ENCODE measurements at places on chromosomes 2 and 18.
A peak's percentile ranks its signal among the peaks of the same experiment; 100 is the strongest.

- no peak for DNase-seq
Observed at GRCh38 chr2:178846458-178846802, 39.2 kb upstream of the TTN start.

GRCh38 chr2:126981476-126981875 lies 82.8 kb downstream of the TEX51 start:
- no peak for DNase-seq

GRCh38 chr2:18117592-18117991 lies 239.1 kb downstream of the KCNS3 start:
- no peak for DNase-seq

DNA sequence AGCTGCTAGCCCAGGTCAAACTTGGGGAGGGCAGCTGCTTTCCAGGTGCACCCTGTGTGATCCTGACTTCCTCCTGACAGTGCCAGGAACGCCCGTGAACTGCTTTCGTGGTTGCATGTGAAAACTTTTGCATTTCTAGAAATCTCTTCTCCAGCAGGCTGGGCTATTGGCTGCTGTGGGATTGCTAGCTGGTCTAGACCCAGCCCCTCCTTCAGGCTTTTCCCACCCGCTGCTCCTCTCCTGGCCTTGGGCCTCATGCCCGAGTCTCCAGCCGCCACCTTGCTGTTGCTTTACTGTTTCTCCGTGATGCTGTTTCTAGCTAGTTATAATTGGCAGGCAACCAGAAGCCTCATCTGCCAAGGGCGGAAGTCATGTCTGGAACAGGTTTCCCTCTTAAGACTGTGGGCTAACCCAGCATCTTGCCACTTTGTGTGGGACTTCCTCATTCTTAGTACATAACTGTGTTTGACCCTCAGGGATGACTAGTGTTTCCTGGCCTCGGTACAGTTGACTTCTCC lies 27.0 kb upstream of the MGAT4A start:
- DNase-seq, result no peak

DNA sequence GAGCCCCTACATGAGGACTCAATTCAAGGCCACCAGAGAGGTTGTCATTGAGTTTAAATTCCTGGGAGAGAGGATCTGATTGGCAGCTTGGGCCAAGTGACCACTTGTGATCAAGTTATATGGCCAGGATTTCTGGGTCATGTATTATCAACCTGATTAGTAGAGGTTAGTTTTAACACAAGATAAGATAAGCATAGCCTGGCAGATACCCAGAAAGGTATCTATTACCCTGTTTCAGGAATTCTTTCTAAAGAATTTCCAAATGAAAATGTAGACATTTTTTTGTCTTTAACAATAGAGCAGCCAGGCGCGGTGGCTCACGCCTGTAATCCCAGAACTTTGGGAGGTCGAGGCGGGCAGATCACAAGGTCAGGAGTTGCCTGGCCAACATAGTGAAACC lies 50.5 kb downstream of the BABAM2 start:
- DNase-seq, result no peak

DNA sequence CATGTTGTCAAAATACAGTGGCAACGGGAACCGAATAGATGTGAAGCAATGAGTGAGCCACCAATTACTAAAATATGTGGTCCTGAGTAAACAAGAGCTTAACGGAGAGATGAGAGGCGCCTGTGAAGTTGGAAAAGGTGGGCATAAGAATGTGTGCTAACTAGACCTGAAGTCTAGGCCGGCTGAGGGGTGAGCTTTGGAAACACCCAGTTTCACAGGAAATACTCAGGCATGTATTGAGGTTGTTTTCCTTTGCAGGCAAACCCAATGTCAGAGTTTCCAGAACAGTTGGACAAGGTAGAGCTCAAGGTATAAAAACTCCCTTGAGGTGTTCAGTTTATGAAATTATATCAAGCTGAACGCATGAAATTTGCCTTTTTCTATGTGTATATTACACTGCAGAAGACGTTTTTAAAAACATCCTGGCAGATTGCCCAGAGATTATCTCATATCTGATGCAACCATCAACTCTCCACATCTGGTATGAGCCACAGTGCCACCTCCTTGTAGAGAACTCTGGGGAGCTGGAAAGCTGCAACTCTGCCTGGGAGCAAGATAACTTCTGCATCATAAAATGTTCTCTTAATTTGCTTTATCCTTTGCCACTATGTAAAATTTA lies 3.9 kb upstream of the WDSUB1 start:
- DNase-seq, result peak; percentile 51

- DNase-seq, result no peak
Observed at GRCh38 chr2:15348045-15348444, 213.1 kb downstream of the NBAS start.

DNA sequence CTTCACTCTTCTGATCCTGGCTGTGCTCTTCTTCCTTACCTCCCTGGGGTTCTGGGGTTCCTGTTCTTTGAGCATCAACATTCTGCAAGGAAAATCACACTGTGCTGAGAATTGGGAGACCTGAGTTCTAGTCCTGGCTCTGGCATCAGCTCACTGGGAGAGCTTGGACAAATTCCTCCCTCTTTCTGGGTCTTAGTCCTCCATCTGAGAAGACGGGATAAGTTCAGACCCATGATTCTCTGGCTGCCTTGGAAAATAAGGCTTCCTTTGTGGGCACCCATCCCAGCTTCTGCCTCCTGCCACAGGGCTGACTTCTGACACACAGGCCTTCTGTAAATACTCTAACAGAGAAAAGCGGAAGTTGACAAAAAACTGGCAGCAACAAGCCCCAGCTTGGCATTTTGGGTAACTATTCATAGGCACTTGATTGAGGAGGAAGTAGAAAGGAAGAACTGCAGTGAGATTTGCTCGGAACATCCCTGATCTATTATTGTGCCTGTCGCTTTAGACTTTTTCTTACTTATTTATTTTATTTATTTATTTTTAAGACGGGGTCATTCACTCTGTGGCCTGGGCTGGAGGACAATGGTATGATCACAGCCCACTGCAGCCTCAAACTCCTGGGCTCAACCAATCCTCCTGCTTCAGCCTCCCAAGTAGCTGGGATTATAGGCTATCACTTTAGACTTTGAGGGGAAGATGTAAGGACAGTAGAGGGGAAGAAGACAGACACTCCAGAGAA lies 7.9 kb downstream of the PCBP1 start:
- no peak for DNase-seq

DNA sequence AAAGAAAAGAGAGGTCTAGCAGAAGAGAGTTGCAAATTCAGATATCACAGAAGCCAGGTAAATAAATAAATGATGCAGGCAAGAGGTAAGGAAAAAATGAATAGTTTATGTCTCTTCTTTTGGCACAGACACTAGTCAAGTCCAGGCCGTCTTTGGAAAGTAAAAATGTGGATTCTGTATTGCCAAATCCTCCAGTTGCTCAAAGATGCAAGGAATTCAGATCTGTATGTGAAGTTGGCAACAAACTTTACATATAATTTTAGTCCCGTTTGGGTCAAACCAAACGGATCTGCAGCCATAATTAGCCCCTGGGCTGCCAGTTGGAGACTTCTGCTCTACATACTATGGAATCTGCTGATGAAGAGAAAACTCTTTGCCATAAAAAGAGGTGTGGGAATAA lies 200.5 kb upstream of the RND3 start:
- DNase-seq, result no peak

- DNase-seq, result no peak
Observed at GRCh38 chr2:234422981-234423431, 73.9 kb downstream of the ARL4C start.
